Activated T-helper 2 cell treated with anti-CD3 and anti-CD28 coated beads, Interferon-gamma antibody, Interleukin-2, Interleukin-4, amounts not matched to agents 10 μg/mL and 5 μg/mL and 100 μg/mL, durations not matched to agents 14 hours and 24 hours and 36 hours (primary cell): ENCODE measurements at places on chromosomes 12 and 14. TPM values are rescaled to one million over a fixed set of nuclear protein-coding genes. Genes with fewer than 3 reads are reported as not detected.

WNT1 gene
- total RNA-seq: 0.60 and 0.66 TPM in 2 replicates

VSIG10 gene
- total RNA-seq: 9.6 and 11.1 TPM in 2 replicates

FKBP3 gene
- 78.7 and 79.1 TPM in 2 replicates for total RNA-seq

TAS2R42 gene
- not detected in 2 replicates for total RNA-seq

BICDL1 gene
- total RNA-seq: 127 and 130 TPM in 2 replicates

RHEBL1 gene
- 14.2 and 16.0 TPM in 2 replicates for total RNA-seq

BEST3 gene
- not detected in 2 replicates for total RNA-seq

DNA sequence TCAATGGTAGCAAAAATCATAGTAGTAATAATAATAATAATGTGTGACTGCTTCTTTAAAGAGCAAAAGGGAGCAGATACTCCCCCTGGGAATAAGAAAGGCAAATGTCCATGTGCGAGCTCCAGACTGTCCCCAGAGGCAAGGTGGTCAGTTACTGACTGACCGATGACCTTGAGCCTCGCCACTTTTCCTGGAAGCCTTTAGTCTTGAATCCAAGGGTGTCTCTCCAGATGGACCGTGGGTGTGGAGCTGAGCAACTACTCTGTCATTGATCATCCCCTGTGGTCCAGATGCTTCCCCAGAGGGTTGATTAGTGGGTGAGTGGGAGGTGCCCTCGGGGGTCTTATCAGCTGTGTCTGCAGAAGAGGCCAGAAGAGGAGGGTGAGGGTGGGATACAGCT is 418.5 kb upstream of the TBX3 start:
- no peaks in the 10 kb centered on the region for H3K27me3 ChIP-seq
- DNase-seq: no peak
- H3K4me1 ChIP-seq: no peaks in the 10 kb centered on the region
- no peak overlapping the region for H3K27ac ChIP-seq

DNA sequence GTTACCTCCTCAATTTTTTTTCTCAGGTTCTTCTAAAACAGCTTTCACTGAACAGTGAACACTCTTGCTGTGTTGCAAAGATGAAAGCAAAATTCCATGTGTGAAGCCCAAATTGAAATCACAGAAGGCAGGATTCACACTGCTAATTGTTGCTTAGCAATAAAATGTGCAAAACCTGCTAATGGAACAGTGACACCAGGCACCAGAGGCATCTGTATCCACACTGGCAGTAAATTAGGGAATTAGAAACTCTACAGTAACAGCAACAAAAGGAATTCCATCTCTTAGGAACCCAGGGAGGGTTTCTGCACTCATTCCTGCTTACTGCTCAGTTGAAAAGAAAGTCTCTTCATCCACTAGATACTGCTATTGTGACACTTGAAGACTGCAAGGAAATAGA is 202.3 kb downstream of the GXYLT1 start:
- H3K4me3 ChIP-seq: no peak overlapping the region
- H3K27ac ChIP-seq: no peak overlapping the region
- no peak for DNase-seq

DNA sequence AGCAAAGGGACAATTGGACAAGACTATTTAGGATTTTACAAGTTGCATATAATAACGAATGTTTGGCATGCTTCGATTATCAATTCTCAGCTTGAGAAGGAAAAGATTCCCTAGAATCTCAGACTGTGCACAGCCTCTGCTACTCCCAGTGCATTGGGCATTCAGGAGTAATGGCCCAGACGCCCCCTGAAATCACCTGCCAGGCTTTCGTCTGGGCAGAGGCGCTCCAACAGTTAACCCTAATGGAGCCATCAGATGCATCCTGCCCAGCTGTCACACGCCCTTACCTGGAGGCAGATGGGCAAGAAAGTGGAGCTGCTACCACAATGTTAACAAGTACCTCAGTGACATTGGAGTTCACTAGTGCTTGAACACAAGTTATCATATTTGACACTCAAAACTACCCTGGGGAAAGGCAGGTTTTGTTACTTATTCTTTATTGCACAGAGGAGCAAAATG is 927 bp upstream of the LRP6 start:
- H3K27me3 ChIP-seq: peaks cover 48% of the 10 kb centered on the region
- peaks cover 15% of the 10 kb centered on the region for H3K4me1 ChIP-seq
- peak overlapping the region; percentile 76 for H3K4me3 ChIP-seq
- H3K27ac ChIP-seq: no peak overlapping the region
- H3K36me3 ChIP-seq: no peaks in the 10 kb centered on the region

DNA sequence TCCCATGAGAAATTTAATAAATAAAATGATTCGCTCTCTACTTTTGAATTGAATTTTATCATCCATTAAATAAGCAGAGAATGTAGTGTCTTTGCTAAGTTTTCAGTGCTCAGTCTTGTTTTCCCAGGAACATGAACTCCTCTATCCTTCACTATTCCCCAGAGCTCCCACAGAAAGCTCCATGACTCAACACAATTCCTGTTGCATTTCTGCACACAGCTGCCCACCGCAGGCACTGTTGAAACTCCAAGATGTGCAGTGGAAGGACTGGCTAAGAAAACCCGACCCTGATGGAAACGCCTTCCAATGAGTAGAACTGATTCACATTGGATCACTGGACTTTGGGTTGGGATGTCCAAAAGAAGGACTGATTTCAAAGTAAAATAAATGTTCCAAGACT is 202.4 kb upstream of the AMIGO2 start:
- no peaks in the 10 kb centered on the region for H3K36me3 ChIP-seq
- H3K27me3 ChIP-seq: no peaks in the 10 kb centered on the region
- peak overlapping the region; percentile 82 for H3K27ac ChIP-seq
- DNase-seq: no peak

DNA sequence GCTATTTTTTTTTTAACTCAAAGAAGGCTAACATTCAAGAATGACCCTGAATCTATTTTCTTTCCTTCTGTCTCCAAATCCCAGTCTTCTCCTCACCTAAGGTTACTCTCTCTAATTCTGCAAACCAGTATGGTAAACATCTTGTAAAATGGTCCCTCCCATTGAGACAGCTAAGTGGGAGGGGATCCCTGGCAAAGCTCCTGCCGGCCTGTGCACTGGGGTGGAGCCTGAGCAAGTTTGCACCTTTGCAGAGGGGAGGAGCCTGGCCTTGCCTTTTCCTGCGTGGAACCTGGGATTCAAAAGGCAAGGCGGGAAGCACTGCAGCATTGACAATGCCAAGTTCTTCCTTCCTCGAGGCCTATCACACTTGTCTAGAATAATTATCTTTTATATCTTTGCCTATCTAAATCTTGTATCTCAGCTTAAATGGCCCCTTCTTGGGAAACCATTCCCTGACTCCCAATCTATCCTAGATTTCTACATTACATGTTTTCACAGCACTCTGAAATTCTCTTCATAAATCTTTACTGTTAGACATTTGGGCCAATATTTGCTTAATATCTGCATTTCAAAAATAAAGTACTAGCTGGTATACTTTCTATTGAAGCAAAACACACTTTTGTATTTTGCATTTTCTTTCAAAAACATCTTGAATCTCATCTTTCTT is 83.0 kb downstream of the EPS8 start:
- no peaks in the 10 kb centered on the region for H3K36me3 ChIP-seq
- H3K27ac ChIP-seq: no peak overlapping the region
- DNase-seq: no peak
- peaks cover 31% of the 10 kb centered on the region for H3K4me1 ChIP-seq
- no peaks in the 10 kb centered on the region for H3K27me3 ChIP-seq
- H3K4me3 ChIP-seq: no peak overlapping the region

GRCh38 chr14:23119363-23120327 is 590 bp upstream of the CEBPE start:
- DNase-seq: no peak
- no peak overlapping the region for H3K4me3 ChIP-seq
- H3K36me3 ChIP-seq: no peaks in the 10 kb centered on the region

GRCh38 chr14:45526715-45527549 is 273.9 kb upstream of the MIS18BP1 start:
- DNase-seq: no peak
- no peaks in the 10 kb centered on the region for H3K27me3 ChIP-seq
- no peaks in the 10 kb centered on the region for H3K4me1 ChIP-seq
- no peak overlapping the region for H3K4me3 ChIP-seq
- H3K27ac ChIP-seq: no peak overlapping the region
- no peaks in the 10 kb centered on the region for H3K36me3 ChIP-seq

GRCh38 chr14:99435327-99435726 is 45.3 kb downstream of the SETD3 start:
- H3K4me3 ChIP-seq: no peak overlapping the region
- no peak for DNase-seq
- no peak overlapping the region for H3K27ac ChIP-seq
- H3K27me3 ChIP-seq: no peaks in the 10 kb centered on the region

DNA sequence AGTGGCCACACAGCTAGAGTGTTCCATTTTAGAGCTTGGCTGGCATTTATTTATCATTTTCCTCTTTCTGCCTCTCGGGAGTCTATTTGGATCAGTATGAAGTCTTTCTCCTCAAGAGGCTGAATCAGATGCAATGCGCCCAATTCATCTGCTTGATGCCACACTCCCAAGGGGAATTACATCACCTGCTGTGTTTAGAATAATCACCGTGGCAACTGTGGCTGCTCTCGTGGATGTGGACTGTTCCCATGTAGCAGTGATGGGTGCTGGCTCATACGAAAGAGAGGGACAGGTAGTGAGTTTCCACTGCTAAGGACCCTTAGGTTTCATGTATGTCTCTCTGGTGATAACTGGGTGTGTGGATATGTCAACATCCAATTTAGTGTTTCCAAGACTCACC is 70.7 kb downstream of the SRRM4 start:
- no peaks in the 10 kb centered on the region for H3K4me1 ChIP-seq
- H3K36me3 ChIP-seq: no peaks in the 10 kb centered on the region
- DNase-seq: no peak
- H3K27me3 ChIP-seq: no peaks in the 10 kb centered on the region
- no peak overlapping the region for H3K27ac ChIP-seq
- no peak overlapping the region for H3K4me3 ChIP-seq

DNA sequence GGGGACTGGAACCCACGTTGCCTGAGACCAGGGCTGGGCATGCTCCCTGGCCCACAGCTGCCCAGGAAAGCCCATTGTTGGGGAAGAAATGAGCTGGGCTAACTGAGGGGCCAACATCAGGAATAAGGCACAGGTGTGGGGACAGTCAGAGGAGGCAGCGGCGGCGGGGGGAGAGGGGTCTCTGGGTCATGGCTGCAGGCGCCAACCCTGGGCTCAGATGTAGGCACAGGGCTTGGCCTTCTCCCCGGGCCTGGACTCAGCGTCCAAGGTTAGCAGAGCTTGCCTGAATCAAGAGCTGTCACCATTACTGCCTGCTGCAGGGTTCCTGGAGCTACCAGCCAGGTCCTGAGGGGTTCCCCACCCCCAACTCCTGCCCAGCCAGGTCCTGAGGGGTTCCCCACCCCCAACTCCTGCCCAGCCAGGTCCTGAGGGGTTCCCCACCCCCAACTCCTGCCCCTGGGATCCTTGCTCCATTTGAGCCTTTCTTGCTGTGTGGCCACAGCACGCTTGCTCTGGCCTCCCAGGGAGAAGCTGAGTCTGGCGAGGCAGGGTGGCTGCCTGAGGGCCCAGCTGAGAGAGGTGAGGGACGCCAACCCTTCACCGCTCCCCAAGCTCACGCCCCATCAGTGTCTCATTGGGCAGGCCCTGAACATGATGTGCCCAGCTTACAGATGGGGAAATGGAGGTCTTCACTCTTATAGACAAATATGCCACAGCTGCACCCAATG is 6.2 kb downstream of the CHGA start:
- H3K36me3 ChIP-seq: no peaks in the 10 kb centered on the region
- no peak for DNase-seq
- H3K4me1 ChIP-seq: no peaks in the 10 kb centered on the region
- no peak overlapping the region for H3K4me3 ChIP-seq
- H3K27ac ChIP-seq: no peak overlapping the region

DNA sequence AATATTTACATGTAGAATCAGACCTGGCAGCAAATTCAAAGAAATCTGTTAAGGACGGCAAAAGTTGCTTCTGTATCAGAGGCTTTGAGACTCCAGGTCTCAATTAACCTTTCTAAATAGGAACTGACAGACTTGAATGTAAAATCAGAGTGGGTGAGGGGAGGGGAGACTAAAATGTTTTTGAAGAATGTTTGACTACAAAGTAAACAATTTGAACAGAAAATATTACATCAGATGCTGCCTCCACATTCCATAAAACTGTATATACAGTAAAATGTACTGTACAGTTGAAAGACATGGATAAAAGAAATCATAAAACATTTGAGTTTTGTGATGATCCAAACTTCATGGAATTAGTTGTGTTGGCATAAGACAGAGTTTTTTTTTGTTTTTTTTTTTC is 49.5 kb upstream of the POC1B start:
- H3K27ac ChIP-seq: no peak overlapping the region
- peaks cover 21% of the 10 kb centered on the region for H3K4me1 ChIP-seq
- H3K36me3 ChIP-seq: no peaks in the 10 kb centered on the region
- no peaks in the 10 kb centered on the region for H3K27me3 ChIP-seq

DNA sequence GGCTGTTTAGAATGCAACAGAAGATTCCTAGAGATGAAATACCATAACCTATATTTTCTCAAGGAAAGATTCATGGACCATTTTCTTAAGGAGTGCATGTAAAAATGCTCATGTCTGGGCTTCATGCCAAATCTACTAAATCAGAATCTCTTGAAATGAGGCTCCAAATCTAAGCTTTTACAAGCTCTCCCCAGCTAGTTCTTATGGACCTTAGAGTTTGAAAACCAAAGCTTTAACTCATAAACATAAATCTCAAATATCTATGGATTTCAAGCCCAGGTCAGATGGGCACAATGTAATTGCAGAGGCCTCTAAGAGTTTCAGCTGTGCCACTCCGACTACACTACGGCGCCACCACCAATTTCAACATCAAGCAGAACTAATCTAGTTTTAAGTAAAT is 117.3 kb upstream of the CAND1 start:
- no peak for DNase-seq
- no peak overlapping the region for H3K4me3 ChIP-seq
- no peaks in the 10 kb centered on the region for H3K36me3 ChIP-seq
- no peak overlapping the region for H3K27ac ChIP-seq
- peaks cover 2% of the 10 kb centered on the region for H3K27me3 ChIP-seq

DNA sequence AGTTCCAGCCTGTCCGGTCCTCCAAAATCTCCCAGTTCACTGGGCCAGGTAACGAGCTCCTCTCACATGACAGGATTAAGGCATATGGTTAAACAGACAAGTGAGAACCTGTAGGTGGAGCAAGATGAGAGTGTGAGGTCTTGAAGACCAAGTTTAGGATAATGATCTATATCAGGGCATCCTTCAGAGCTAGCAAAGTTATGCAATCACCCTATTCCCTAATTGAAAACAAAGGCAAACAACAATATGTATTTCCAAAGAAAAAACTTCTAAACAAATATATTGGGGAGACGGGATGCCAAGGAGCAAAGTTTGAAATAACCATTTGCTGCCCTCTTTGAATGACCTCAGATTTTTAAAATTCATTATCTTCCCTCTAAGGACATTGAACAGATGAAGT is 571.2 kb downstream of the BCL11B start:
- no peak overlapping the region for H3K27ac ChIP-seq
- H3K4me3 ChIP-seq: no peak overlapping the region
- no peaks in the 10 kb centered on the region for H3K27me3 ChIP-seq
- H3K36me3 ChIP-seq: no peaks in the 10 kb centered on the region

DNA sequence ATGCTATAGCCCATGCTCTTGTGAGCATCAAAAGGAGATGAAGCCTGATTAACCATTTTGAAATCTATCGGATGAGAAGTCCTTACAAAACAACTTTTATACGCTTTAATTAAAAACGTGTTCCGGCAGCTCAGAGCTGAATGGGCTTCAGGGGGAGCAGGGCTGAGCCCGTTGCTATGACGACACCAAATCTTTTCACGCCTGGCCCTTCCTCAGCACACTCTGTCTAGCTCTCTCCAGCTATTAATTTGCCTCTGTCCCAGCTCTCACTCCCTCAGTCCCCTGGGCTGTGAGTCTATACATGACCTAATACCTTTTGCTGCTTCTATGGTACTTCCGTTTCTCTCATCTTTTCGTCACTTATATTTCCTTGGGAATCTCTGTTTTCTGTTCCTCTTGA is 15.8 kb downstream of the FOXA1 start:
- H3K27ac ChIP-seq: no peak overlapping the region
- no peak for DNase-seq
- no peak overlapping the region for H3K4me3 ChIP-seq
- no peaks in the 10 kb centered on the region for H3K36me3 ChIP-seq
